ENCODE measurements at places on chromosomes 1 and 21.
A peak's percentile ranks its signal among the peaks of the same experiment; 100 is the strongest.

- no peak for DNase-seq
Measured at GRCh38 chr1:231896806-231897205, 270.2 kb downstream of the DISC1 start.

- no peak for DNase-seq
Measured at GRCh38 chr1:151069103-151069486, 1.5 kb upstream of the GABPB2 start.

DNA sequence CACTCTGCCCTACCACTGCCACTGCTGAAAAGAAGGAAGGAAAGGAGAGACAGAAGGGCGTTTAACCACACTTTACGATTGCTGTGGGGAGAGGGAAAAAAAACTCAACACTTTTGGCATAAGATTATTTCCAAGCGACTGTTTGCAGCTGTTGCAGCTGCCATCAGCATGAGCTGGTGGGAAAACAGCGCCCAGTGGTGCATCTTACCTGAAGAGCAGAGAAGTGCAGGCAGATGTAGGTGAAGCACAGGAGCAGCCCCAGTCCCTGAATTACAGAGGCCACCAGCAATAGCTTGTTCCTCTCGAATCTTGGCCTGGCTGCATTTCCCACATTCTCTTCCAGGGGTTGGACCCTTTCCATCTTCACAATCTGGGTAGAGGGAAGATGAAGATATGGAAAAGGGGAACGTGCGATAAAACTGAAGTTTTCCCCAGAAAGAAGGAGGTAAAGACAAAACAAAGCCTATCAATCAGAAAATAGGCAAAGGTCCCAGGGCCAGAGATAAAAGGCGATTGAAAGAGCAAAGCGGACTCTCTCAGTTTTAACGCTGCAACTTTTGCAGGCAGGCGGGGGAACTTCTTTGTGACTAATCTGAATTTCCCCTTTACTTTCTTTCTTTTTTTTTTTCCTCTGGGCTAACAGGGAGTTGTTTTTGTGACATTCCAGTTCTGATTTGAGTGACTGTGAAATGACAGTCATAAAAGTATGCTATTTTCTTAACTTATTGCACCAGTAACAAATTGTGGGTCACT lies at the start of gene TNFSF4:
TNFSF4 (minus strand) TSS at position 516 of the 753 bp plus-strand sequence; CDS start at position 361, 155 bp downstream.
- no peak for DNase-seq

- no peak for DNase-seq
Measured at GRCh38 chr21:46431884-46432488, 26.7 kb upstream of the DIP2A start.

GRCh38 chr1:94661431-94661932 lies 119.9 kb upstream of the F3 start:
- no peak for DNase-seq

DNA sequence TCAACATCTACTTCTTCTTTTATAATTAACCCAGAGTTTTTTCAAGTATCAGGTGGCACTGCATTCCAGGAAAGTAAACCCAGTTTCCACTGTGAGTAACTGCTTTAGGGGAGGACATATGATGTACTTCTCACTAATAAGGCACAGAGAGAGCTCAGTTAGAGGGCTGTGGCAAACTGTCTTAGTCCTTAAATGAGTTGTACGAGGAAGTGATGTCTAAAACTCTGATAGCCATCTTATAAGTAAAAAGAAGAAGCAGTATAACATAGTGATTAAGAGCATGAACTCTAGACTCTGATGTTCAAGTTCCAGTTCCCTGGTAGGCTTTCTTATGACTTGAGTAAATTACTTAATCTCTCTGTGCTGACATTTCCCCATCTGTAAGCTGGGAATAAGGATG lies 58.7 kb upstream of the PTGS2 start:
- no peak for DNase-seq

DNA sequence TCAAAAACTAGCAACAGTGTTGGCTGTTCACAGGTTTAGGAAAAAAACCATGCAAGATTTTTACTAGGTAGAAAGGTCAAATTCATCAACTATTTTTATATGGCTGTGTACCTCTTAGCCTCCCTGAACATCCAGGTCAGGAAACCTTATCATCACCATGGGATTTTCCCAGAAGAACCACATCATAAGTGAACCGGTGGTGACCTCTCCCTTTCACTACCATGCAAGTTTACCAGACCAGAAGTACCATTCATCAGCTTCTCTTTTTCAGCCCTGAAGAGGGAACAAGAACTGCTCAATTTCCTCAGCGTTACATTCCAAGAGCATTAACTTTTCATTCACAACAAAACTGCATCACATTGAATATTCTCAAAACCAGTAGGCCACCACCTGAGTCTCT lies 5.9 kb downstream of the SSBP3 start:
- DNase-seq: no peak

- peak; percentile 76 for DNase-seq
Measured at GRCh38 chr1:83999316-83999819, 436 bp upstream of the TTLL7 start.

GRCh38 chr1:81809808-81810207 lies 9.1 kb downstream of the ADGRL2 start:
- no peak for DNase-seq

GRCh38 chr21:34952701-34953100 lies 96.4 kb downstream of the RUNX1 start:
- no peak for DNase-seq

GRCh38 chr1:234539666-234540403 lies 60.9 kb upstream of the TARBP1 start:
- DNase-seq: no peak

DNA sequence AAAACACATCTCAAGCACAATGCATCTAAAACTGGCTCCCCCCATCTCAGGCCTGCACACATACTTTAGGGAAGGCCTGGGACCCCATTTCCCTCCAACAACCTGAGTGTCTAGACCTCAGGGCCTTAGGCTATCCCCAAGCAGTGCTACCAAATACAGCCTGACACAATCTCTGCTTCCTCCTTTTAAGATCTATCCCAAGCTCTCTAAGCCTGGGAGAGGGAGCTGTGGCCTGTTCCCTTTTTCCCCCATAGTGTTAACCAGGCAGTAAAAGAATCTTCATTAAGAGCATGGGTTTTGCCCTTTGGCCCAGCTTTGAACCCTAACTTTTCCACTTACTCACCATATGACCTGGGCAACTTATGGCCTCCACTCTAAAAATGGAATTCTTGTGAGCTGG lies 10.8 kb upstream of the COL8A2 start:
- DNase-seq: no peak

DNA sequence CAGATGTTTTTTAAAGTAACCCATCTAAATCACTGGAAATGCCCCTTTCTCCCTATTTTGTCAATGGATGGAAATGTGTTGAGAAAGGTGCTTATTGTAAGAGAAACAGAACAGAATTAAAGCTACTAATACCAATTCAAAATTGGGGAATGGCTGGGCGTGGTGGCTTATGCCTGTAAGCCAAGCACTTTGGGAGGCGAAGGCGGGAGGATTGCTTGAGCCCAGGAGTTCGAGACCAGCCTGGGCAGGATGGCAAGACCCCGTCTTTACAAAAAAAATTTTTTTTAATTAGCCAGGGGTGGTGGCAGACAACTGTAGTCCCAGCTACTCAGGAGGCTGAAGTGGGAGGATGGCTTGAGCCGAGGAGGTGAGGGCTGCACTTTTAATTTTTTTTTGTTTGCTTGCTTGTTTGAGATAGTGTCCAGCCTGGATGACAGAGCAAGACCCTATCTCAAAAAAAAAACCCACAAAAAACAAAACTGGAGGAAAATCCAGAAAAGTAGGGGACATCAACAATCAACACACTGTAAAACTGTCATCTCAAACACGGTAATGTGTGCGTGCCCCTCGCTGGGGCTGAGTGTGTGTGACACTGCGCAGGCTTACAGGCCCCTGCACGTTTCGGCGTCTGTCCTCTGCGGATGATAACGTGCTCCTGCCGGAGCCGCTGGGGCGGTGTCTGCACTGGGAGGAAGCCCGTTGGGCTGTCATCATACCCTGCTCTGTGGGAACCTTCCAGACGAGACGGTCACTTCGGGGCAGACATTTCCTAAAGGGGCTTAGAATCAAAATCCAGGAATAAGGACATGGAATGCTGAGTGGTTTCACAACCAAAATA lies 11.6 kb upstream of the POFUT2 start:
- peak; percentile 59 for DNase-seq

DNA sequence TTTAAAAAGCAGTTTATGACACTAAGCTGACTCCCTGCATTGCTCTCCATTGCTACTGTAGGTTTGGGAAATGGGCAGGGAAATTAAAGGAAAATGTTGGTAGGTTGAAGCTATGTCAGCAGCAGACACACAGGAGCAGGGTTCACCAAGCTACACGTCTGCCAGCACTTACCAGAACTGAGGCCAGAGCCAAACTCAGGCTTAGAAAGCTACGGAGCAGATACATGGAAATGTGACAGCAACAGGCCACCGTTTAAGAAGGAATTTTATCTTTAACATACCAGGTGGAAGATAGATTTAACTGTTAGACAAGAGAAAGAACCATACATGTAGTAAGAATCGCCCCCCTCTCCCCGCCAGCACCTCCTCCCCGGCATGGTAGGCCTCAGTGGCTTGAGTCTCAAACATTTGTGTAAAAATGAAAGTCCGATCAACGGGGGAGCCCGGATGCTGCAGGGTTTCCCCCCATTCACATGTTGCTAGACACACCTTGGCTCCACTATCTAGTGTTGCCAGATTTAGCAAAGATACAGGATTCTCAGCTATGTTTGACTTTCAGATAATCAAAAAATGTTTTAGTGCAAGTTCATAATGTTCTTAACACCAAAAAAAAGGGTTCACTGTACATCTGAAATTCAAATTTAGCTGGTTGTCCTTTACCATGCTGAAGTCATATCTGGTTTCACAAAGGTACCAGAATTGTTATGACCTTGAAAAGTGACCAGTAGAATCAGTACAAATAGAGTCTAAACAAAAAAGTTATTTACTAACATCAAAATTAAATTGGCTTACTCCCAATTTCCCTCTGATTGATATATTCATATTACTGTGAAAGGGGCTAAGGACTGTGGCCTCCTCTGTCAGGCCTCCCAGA lies 6.7 kb downstream of the OR2T11 start:
- DNase-seq: no peak

GRCh38 chr1:248243204-248243603 lies 12.0 kb downstream of the OR2M4 start:
- DNase-seq: peak; percentile 41

- DNase-seq: no peak
Measured at GRCh38 chr1:37242501-37242900, 208.2 kb upstream of the GRIK3 start.

GRCh38 chr1:1295154-1295923 lies 12.4 kb downstream of the ACAP3 start:
- no peak for DNase-seq

DNA sequence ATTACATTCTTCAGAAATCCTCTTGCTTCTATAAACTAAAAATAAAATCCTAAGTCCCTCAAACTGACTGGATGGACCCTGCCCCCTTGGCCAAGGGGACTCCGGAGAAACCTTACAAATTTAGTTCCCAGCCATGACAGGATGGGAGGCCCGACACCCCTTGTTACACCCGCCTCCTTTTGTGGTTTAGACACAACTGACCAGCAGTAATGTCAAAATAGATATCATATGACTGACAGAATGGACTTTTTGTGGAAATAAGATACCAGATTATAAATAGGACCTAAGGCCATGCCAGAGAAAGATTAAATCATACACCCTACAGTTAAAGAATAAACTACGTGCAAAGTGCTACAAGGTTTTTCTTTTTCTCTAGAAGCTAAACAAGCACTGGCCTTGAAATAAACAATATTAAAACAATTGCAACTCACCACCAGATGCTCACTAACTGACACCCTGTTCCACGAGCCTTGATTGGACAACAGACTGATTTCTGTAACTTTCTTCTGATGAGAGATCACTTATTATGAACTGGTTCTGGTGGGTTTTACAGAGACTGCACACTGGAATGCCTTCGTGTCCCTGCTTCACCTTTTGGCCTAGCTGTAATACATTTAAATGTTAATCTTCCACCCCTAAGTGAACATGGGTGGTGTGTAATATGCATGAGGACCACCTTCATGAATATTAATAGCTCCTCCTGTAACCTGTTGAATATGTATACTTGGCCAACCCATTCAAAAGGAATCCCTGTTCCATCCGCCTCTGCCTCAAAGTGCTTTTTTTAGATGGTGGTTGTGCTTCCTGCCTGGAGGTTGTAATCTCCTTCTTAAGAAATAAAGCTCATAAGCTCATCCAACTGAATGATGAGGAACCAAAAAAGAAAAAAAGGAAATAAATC lies 99.6 kb downstream of the ODF2L start:
- DNase-seq: no peak

- no peak for DNase-seq
Measured at GRCh38 chr1:118989006-118989815, 1.1 kb upstream of the TBX15 start.

GRCh38 chr1:197799271-197799670 lies 24.0 kb upstream of the DENND1B start:
- peak; percentile 39 for DNase-seq

GRCh38 chr1:242201090-242201489 lies 202.2 kb upstream of the MAP1LC3C start:
- no peak for DNase-seq

GRCh38 chr1:24870551-24871195 lies 59.4 kb downstream of the RUNX3 start:
- peak; percentile 53 for DNase-seq

DNA sequence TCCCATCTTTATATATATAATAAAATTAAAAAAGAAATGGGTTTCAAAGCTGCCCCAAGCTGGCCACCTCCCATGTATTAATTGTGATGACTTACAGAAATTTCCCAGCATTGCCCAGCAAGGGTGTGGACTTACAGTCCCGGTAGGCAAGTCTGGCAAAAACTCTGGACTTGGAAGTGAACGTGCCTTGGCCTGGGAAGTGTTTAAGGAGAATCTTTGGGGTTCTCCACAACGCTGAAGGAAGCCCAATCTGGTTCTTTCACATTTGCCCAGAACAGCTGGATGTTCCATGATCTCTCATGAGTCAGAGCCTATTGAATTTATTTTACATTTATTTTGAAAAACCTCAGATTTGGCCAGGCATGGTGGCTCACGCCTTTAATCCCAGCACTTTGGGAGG lies 98.4 kb upstream of the SLC45A1 start:
- DNase-seq: no peak

DNA sequence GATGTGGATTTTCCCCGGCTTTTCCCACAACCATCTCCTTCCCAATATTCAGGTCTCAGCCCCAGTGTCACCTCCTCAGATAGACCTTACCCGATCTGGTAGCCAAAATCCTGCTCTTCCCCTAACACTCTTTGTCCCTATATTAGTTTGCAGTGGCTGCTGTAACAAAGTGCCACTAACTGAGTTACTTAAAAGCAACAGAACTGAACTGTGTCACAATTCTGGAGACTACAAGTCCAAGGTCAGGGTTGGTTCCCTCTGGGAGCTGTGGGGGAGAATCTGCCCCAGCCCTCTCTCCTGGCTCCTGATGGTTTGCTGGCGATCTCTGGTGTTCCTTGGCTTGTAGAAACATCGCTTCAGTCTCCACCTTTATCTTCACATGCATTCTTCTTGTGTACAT lies 64.0 kb downstream of the NENF start:
- no peak for DNase-seq

- no peak for DNase-seq
Measured at GRCh38 chr1:160277330-160277729, 7.6 kb downstream of the PEX19 start.

- DNase-seq: no peak
Measured at GRCh38 chr1:201938440-201939035, 7.8 kb downstream of the LMOD1 start.

All from BE2C (cell line).